Caudate nucleus (tissue), 63 donors: ENCODE measurements at places on chromosomes 16 and 17.

DNA sequence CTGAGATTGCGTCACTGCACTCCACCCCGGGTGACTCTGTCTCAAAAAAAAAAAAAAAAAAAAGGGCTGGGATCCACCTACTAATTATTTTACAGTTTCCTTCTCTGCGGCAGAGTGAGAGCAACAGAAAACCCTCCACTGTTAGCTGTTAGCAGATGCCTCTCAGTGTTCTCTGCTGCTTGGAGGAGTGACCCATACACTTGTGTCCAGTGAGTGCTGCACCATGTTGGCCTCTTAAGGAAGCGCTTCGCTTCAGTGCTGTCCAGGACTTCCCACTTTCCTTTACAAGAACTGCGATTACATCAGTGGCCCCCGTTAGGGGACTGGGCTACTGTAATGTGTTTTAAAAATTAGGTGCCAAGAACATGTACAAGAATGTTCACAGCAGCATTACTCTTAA is 18.4 kb upstream of the CLEC18B start:
- no peak for DNase-seq

DNA sequence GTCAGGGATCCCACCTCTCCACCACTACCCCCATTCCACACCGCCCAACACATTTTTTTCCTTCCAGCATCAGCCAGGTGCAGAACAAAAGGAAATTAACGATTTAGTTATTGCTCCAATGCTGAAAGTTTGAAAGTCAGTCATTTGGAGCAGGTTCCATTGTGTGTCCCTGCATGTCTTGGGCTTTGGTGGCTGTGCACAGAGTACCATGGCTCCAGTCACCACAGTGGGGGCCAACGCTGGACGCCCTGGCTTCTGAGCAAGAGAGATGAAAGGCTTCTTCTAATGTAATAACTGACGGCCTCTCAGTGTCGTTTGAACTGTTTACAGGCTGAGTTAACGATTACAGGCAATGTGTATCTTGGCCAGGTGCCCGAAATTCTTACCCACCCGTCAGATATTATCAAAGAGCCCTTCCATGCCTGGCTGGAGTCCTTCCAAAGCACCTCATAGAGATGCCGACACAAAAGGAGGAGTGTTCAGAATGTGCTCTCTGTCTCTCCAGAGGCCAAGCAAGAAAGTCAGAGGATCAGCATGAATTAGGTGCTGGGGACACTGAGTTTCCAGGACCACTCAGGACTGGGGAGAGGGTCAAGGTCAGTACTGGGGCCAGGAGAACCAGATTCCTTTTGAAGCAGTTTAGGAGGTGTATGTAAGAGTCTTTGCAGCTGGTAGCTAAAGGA is 25.9 kb downstream of the RNF43 start:
- no peak for DNase-seq

DNA sequence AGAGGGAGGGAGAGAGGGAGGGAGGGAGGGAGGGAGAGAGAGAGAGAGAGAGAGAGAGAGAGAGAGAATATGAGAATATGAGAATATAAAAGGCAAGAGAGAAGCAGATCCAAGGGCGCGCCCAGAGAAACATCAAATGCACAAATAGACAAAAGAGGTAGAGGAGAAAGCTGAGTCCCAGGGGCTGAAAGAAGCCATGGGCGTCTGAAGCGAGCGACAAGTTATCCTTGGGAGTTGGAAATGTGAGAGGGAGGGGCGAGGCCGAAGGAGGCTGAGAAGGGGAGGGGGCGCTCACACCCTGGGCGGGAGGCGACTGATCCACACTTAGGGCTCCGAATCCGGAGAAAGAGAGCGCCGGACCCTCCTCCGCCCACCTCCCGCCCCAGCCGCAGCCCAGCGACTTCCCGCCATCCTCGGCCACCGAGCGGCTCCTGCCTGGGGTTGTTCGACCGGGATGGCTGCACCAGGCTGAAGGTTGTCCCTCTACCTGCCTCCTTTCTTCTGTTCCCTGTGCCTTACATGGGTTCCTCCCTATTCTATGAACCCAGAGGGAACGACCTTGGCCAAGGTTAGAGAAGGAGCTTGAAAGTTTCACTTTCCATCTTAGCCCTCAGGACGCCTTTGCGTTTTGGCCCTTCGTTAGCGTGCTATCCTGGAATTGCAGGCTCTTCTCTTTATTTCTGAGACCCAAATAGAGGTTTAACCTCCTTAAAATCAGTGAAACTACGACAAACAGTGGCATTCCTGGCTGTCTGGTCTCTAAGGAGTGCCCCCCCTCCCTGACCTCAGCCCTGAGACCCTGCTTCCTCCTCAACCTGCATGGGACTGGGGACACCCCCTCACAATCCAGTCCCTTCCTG is 21.2 kb upstream of the HOXB9 start:
- DNase-seq = no peak

DNA sequence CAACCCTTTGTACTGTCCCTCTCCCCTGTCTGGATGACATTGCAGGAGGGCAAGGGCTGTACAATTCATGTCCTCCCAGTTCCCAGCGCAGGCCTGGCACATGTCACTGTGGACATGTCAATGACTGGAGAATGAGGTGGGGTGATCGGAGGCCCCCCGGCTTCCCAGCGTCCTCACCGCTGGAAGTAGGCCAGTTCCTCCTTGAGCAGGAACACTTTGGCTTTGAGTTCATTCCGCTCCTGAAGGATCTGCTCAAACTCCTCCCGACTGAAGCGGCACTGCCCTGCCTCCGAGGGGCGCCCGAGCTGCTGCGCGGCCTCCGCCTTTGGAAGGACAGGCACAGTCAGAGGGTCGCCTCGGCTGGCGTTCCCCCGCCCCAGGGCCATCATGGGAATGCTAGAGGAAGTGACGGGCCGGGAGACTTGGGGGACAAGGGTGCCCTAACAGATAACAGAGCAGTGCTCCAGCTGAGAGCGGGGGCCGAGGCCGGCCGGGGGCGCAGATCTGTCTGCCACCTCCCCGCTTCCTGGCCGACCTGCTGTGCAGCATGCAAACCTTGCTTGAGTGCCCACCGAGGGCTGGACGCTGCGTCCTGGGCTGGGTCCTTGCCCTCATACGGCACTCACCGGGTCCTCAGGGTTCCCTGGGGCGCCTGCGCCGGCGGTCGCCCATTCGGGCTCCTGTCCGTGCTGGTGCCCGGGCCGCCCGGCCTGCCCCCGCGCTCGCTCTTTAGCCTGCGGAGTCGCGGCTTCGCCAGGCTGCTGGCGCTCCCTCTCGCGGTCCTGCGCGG is 1.3 kb downstream of the RILP start:
- DNase-seq = peak; percentile 72

- DNase-seq = no peak
These were observed 54.4 kb upstream of the PABPN1L start for GRCh38 chr16:88920618-88921590.

GRCh38 chr16:81060576-81061306 is 16.3 kb downstream of the C16orf46 start:
- no peak for DNase-seq

GRCh38 chr16:67173808-67174705 is 3.7 kb downstream of the NOL3 start:
- peak; percentile 76 for DNase-seq

DNA sequence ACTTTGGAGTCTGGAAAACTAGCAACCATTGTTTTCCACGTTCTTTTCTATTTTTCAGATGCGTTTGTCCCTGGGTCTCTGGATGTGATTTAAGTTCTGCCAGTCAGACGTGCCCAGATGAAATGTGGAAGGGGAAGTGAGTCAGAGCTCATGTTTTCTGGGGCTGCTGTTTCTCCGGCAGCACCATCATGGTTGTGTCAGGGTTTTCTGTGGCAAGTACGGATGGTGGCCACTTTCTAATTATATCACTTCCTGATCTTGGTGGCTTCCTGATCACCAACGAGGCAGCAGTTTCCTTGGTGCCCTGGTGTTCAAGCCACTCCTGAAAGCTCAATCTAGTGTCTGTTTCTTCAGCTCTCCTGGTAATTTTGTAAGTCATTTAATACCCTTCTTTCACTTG is 31.4 kb upstream of the PMFBP1 start:
- peak; percentile 11 for DNase-seq

- no peak for DNase-seq
These were observed 12.7 kb upstream of the STAC2 start for GRCh38 chr17:39238311-39238972.

GRCh38 chr17:8079291-8080207 is 8.0 kb downstream of the ALOX12B start:
- DNase-seq = peak; percentile 56

DNA sequence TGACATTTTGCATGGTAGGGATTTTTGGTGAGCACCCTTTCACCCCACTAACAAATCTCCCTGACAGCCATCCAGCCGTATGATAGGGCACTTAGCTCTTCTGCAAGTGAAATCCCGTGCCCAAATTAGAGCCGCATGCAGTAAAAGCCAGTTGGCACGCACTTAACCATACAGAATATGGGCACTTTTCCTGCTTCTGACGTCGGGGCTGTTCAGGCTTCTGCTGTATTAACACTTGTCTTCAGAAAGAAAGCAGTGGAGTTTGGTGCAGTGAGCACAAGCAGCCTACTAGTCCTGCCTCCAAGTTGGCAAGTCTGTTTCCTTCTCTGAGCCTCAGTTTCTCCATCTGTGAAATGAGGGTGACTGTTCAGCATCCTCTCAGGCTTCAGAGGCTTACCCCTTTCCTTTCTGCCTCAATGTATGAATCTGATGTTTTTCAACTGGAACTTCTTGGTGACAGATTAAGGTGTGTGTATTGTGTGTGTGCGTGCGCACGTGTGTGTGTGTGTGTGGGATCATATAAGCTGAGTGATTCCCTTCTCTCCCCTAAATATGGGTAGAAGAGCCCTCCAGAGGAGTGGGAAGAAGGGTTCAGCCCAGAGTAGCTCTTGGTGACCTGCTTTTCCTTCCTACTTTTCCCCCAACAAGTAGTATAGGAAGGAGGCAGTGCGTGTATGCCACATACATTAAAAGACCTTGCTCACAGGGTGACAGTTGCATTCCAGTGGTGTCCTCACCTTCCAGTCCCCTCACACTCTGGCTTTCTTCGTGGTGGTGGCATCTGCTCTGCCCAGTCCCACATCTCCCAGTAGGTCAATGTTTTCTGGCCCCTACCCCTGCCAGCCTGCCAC is 19.0 kb downstream of the IGF2BP1 start:
- no peak for DNase-seq

GRCh38 chr17:33175562-33175961 is 117.5 kb downstream of the ASIC2 start:
- DNase-seq = no peak

DNA sequence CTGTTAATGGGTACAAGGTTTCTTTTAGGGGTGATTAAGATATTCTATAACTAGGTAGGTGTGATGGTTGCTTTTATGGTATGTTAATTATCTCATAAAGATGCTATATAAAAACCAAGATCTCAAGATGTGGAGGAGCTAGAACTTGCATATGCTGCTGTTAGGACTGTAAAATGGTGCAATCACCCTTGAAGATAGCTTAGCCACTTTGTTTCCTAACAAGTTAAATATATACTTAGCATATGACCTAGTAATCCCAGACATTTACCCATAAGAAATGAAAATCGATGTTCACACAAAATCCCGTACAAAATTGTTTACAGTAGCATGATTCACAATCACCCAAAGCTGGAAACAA is 25.1 kb downstream of the GGA2 start:
- DNase-seq = no peak

- DNase-seq = no peak
These were observed 605.0 kb downstream of the WWOX start for GRCh38 chr16:78704416-78704815.

- no peak for DNase-seq
These were observed 192.6 kb downstream of the PARN start for GRCh38 chr16:14437426-14437825.

- no peak for DNase-seq
These were observed 416.6 kb upstream of the PMFBP1 start for GRCh38 chr16:72588551-72588950.

- DNase-seq = no peak
These were observed 50.1 kb upstream of the MYH10 start for GRCh38 chr17:8680466-8681169.

- peak; percentile 40 for DNase-seq
These were observed 163.4 kb upstream of the CIBAR2 start for GRCh38 chr16:85275533-85276249.

DNA sequence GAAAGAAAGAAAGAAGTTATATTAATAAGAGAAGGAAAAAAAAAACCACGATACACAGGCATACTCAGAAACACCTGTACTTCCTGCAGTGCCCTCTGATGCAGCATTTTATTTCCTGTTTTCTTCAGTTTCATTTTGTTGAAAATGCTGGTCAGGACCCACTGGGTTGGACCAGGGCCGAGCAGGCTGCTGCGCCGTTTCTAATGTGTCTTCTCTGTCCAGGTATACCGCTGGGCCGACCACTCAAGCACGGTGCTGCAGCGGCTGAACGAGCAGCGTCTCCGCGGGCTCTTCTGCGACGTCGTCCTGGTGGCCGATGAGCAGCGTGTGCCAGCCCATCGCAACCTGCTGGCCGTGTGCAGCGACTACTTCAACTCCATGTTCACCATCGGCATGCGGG is 8.3 kb downstream of the KLHL36 start:
- DNase-seq = no peak

DNA sequence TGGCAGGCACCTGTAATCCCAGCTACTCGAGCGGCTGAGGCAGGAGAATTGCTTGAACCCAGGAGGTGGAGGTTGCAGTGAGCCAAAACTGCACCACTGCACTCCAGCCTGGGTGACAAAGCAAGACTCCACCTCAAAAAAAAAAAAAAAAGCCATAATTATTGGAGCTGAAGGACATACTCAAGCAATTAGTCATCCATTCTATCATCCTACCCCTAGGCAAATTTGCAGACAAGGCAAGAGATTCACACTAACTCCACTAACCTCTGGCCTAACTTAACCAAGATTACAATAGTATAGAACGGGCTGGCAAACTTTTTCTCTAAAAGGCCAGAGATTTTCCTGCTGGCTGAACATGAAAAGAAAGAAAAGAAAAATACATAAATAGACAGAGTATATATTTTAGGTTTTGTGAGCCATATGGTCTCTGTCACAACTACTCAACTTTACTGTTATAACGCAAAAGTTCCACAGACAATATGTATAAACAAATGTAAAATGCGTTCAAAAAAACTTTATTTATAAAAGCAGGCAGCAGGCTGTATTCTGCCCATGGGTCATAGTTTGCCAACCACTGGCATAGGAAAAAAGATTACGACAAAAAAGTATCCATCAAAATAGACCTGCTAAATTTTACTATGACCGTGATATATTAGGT is 29.7 kb downstream of the BRIP1 start:
- DNase-seq = no peak

DNA sequence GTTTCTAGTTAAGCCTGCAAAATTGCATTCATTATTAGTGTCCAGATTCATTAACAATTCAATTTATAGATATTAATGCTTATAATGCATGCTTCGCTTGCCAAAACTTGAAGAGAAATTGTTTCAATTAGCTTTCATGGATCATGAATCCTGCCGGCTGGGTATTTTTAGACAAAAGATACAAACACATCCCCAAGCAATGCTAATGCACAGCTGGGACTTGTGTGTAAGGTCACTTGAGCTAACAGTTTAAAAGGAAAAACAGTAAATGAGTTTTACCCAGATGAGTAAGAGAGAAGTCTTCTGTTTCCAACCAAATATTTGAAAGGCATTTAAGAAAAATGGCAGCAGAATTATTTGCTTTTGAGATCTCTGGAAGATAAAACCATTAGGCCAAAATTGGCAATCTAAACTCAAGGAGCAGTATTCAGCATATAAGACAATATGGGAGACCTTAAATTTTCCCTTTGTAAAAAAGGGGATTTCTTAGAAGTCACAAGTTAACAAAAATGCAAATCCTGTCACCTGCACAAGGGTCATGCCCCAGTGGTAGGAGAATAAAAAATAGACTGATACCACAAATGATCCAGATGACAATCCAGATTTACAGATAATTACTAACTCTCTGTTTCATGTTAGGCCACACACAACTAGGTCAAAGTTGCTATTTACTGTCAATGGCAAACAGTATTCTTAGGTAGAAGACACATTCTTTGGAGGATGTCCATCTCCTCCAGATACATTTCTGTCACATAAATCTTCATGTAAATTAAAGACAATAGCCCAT is 418.4 kb upstream of the PMFBP1 start:
- no peak for DNase-seq
